ENCODE measurements at places on chromosomes 11 and 22.

DNA sequence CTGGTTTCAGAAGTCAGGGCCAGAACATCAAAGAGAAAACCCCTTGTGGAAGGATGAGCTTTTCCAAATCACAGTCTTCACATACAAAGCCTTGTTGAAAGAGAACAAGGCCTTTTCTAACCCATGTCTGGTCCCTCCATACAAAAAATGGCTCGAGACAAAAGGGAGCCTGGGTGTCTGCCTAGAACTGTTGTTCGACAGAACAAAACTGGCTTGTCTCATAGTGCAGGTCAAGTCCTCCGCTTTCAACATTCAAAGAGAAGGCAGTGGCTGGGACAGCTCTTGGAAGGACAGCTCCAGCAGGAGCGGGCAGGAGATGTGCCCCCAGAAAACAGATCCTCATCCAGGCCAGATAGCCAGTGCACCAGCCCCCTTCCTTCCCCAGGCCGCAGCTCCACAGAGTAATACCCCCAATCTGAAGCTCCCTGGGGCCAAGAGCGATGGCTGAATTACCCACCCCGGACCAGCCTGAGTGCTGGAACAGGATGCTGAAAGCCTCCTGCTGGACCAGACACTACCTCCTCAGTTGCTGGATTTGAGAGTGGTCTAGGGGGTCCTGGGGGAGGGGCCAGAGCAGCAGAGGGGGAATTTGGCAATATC lies 27.6 kb downstream of the USH1C start:
- no peak for DNase-seq

- no peak for DNase-seq
Observed at GRCh38 chr11:31797190-31798056, 13.7 kb downstream of the PAX6 start.

- no peak for DNase-seq
Observed at GRCh38 chr11:77400271-77400670, 73.6 kb downstream of the PAK1 start.

DNA sequence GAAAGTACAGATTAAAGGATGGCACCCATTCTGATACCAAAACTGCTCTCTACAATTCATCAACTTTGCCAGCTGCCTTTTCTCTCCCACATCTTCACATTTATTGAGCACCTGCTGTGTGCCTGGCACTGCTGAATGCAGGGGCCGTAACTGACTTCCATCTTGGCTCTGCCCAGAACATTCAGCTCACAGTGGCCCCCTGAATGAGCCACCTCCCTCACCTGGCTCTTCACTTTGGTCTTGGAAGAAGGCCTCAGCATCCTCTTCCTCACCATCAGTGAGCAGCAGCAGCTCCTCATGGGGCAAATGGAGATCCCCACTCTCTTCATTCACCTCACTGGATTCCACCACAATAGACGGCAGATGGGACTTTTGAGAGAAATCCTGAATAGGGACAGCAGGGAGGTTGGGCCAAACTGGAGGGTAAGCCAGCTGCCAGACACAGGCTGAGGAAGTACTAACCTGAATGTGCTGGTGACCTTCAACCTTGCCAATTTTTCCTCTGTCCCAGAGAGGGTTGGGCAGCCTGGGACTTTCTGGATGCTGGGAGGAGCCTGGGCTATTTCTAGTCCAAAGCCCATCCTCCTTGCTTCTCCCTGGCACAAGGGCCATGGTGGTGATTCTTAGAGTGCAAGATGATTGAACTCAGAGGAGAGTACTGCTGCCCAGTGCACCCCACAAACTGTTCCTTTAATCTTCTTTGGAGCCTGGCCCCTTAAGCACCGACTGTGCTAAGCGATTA lies 1.9 kb upstream of the UQCC3 start:
- DNase-seq, result no peak

DNA sequence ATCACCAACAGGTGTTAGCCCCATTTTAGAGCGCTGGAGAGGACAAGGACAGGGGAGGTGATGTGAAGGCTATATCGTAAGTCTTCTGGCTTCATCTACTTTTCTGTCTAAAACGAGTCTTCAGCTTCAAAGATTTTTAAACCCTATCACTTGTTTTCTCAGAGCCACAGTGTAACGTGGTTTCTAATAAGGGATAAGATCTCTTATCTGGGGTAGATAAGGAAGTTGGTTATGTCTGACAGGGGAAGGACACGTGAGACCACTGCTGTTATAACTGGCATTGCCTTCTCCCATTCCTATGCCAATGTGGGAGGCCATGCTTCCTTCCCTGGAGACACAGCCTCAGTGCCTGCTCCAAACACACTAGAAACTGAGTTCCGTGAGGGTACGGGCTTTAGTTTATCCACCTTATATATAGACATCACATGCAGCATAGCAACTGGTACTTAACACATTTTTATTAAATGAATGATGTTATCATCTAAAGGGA lies 39.3 kb downstream of the LARGE2 start:
- DNase-seq, result no peak

DNA sequence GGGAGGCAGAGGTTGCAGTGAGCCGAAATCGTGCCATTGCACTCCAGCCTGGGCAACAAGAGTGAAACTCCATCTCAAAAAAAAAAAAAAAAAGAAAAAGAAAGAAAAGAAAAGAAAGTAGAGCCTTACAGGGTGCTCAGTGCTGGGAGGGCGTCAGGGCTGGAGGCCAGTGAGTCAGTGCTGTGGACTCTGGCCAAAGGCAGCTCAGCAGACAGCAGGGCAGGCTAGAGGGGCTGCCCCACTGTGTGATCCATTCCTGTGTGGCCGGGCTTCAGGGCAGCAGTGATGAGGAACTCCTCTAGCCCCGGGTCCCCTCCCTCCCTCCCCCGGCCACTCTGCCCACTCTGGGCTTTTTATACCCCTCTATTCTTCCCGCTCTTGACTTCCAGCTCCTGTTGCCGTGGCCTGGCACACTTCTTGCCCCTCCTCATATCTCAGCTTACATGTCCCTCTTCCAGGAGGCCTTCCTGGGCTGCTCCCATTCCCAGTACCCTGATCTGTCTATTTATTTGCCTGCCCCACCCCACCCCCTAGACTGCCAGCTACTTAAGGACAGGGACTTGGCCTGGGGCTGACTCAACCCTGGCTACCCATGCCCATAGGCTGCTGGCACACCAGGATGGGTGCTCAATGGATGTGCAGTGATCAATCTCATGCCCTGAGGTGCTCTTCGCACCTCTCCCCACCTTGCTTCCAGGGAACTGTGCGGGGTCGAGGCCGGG lies 10.1 kb downstream of the SYT12 start:
- DNase-seq, result no peak

GRCh38 chr11:120289426-120289825 lies 35.7 kb upstream of the TLCD5 start:
- DNase-seq, result no peak

DNA sequence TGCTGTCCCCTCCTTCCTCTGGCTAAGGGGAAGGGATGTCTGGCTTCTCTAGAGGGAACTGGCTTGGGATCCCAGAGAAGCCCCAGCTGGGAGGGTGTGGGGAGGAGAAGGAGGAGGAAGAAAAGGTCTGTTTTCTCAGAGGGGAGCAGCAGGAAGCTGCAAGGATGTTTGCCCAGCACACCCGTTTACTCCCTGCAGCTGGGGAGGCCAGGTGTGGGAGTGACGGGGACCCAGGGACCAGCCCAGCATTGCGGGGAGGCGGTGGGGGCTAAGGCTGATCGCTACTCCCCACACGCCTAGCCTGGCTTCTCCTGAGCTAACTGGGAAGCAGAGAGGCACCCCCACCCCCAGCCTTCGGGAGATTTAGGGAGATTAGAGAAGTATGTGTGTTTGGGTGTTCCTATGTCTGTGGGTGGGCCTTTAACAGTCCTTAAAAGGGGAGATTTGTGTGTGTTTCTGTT lies 3.9 kb downstream of the CREB3L1 start:
- DNase-seq, result no peak
